ENCODE measurements at places on chromosomes 6 and 20.

DNA sequence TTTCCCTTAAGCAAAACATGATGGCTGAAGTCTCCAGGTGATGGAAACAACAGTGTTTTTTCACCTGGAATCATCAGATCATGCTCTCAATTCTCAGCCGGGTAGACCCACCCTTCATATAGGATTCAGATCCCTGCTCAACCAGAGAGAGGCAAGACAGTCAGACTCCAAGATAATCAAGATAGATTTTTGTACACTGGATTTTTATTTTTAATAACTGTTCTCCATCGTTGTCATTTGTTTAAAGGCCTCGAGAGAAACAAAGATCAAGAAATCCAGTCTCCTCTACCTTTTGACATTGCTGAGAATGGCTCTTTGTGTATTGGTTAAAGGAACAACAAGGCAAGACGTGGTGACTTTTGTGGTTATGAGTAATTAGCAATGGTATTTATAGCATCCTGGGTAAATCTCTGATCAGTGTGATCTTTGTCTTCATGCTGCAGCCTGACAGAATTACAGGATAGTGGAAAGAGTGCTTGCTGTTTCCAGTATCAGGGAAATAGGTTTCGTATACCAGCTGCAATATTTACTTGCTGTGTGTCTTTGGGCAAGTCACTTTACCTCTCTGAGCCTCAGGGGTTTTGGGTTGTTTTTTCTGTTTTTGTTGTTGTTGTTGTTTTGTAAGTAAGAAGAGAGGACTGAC, 29.9 kb downstream of the ID4 start:
- peak; percentile 33 for DNase-seq

GRCh38 chr6:52049252-52050050, 38.0 kb downstream of the PKHD1 start:
- DNase-seq: peak; percentile 3

GRCh38 chr6:48844696-48845095, 618.4 kb downstream of the MMUT start:
- DNase-seq: no peak

DNA sequence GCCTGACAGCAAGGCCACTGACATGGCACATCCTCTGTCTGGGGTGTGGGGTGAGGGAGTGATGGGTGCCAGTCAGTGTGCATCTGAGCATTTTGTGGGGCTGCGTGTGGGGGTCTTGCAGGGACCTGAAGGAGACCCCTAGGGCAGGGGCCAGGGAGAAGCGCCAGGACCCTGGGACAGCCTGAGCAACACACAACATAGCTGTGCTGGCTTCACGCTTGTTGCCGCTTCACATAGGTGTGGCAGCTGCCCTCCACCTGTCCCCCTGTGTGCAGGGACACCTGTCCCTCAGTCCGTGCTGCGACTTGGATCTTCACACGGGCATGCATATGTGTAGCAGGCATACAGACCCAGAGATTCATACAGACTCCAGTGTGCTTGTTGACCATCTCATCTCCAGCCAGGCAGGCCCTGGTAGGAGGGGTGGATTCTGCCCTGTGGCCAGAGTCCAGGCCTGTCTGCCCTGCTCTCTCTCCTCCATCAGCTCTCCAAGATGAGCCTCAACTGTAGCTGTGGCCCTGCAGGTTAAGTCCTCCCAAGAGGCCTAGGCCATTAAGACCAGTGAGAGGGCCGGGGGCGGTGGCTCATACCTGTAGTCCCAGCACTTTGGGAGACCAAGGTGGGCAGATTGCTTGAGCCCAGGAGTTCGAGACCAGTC, 3.2 kb upstream of the NPBWR2 start:
- no peak for DNase-seq

GRCh38 chr6:15904651-15905376, 224.1 kb upstream of the MYLIP start:
- no peak for DNase-seq

GRCh38 chr6:43250992-43251373, 7.7 kb downstream of the TTBK1 start:
- DNase-seq: no peak

- no peak for DNase-seq
These were observed 104.7 kb downstream of the PXDC1 start for GRCh38 chr6:3646616-3647362.

GRCh38 chr6:34493344-34493743, 27.5 kb downstream of the PACSIN1 start:
- DNase-seq: no peak

- DNase-seq: no peak
These were observed 15.4 kb upstream of the MYLK2 start for GRCh38 chr20:31803552-31804291.

DNA sequence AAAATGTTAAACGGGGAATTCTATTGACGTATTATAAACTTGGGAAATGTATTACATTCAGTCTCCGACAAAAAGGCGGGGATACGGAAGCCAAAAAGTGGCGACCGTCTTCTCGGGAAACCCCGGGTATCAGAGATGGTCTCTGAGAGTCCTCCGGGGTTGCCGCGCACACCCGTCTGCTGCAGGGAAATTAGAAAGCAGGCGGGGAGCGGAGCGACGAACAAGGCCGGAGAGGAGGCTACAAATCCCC, 1.5 kb downstream of the SALL4 start:
- no peak for DNase-seq

GRCh38 chr20:9510911-9511310, 3.5 kb upstream of the LAMP5 start:
- DNase-seq: no peak

GRCh38 chr20:39713076-39713840, 751.1 kb downstream of the DHX35 start:
- DNase-seq: no peak

GRCh38 chr6:132520953-132521352, 8.0 kb upstream of the STX7 start:
- DNase-seq: no peak

DNA sequence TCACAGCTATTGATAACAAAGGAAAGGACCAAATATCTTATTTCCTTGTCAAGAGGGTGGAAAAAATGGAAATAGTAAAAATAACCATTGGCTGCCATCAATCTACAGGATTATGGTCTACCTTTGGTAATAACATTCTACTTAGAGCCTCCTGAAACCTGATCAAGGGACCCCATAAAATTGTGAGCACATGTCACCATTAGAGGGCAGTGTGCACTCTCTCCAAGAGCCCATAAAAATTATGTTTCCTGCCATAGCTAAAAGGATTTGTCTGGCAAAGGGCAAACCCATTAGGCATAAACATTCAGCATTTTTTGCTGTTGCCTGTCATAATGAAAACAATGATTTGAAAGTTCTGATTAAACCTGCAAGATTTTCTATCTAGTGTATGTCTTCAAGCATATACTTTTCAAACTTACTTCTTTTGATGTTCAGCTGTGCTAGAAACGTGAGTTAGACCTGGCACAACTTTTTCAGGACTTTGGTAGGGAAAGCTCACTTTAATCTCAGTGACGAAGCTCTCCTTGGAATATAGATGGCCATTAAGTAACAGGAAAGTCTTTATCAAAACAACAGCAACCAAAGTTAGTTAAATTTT, 120.7 kb upstream of the ZFP64 start:
- peak; percentile 52 for DNase-seq

DNA sequence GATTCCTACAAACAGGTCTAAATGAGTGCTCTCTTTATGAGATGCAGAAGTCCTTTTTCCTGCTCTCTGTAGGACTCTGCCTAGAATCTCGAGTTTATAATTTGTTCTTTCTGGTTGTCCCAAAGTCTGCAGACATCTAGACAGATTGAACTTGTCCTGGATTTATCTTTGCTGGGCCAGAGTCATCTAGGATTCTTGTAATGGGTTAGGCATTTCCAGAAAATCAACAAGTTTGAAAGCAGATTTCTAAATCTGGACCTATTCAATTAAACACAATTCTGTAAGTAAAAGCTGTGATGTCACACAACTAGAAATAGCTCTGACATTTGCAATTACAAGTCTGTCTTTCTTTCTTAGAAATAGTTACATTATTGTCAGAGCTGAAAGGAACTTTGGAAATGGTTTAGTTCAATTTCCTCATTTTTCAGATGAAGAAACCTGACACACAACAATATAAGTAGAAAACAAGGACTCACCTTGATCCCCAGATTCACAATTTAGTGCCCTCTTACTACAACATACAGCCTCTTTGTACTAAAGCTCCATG, 4.2 kb upstream of the RSPO3 start:
- no peak for DNase-seq

GRCh38 chr6:169763881-169764280, 12.5 kb downstream of the ERMARD start:
- DNase-seq: no peak

DNA sequence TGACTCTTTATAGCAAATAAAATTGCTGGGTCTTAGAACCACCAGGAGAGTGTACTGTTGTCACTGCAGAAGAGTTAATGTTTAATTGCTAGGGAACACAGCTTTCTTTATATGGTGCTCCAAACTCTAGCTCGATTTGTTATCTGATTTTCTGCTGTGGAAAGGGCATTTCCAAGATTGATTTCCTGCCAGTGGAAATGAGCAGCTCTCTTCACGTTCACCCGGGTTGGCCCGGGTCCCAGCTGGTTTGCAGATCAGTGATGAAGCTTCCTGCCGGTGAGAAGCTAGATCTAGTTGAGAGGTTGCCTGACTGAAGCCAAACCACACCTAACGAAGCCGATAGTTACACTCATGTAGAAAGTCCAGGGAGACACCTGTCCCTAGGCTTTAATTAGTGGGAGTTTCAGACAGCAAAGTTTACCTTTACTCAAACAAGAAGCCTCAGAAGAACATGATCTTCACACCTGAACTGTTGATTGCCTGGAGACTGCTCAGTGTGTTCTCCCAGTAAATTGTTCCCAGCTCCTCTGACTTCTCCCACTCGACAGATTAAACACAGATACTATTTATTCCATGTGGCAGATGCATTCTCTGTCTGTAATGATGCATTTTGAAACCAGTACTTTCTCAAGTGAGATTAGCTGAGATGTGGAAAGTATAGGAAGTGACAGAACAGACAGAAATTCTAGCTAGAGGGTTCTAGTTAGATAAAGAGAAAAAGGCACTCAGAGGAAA, 27.8 kb downstream of the PAQR8 start:
- no peak for DNase-seq
